ENCODE measurements at places on chromosomes 5 and 9. TPM values are rescaled to one million over a fixed set of nuclear protein-coding genes. Genes with fewer than 3 reads are reported as not detected.

Gene OBP2B
- not detected for total RNA-seq

Gene OTULINL
- total RNA-seq, result 30.0 TPM

GRCh38 chr9:72464857-72465592 is 56.4 kb upstream of the TMC1 start:
- no peak for DNase-seq
- H3K27ac ChIP-seq, result no peak overlapping the region
- peaks cover 2% of the 10 kb centered on the region for H3K4me1 ChIP-seq
- H3K27me3 ChIP-seq, result no peaks in the 10 kb centered on the region

- no peak for DNase-seq
- H3K27me3 ChIP-seq, result no peaks in the 10 kb centered on the region
- no peak overlapping the region for H3K27ac ChIP-seq
Measured at GRCh38 chr9:794386-794785, 47.1 kb upstream of the DMRT1 start.

Gene PRDM9
- not detected for total RNA-seq

Gene SLC4A9
- not detected for total RNA-seq

Data from T-cell (primary cell).